NAMALWA (cell line): ENCODE measurements at places on chromosomes 5 and 9.

DNA sequence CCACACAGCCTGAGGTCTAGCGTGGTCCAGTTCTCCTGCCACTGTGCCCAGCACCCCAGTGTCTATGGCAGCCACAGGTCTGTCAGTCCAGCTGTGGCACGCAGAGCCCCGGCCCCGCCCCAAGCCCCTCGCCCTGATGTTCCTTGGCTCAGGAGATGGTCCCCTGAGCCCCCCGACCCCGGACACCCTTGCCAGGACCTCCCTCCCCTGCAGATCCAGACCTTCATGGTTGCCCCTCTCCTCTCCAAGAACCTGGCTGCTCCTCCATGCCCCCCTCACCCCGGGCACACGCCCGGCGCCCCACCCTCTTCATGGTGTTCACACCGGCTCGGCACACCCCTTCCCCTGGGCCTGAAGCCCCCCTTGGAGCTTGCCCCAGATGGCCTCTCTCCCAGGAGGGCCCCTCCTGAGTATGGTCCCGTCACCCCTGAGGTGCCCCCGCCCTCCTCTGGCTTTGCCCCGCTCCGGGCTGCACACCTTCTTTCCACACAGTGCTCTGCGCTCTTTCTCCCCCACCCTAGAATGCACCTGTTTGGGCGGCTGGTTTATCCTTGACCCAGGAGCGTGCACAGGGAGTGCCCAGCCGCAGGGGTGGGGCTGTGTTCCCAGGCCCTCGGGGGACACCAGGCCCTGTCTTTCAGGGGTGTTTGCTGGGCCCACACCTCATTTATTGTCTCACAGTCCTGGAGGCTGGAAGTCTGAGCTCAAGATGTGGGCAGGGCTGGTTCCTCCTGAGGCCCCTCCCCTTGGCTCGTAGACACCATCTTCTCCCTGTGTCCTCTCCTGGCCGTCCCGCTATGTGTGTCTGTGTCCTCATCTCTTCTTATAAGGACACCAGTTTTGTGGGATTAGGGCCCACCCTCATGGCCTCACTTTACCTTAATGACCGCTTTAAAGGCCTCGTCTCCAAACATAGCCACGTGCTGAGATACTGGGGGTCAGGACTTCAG lies 37.6 kb downstream of the KCNT1 start:
- DNase-seq = no peak

- DNase-seq = no peak
Measured at GRCh38 chr9:37604296-37604695, 11.9 kb upstream of the TOMM5 start.

DNA sequence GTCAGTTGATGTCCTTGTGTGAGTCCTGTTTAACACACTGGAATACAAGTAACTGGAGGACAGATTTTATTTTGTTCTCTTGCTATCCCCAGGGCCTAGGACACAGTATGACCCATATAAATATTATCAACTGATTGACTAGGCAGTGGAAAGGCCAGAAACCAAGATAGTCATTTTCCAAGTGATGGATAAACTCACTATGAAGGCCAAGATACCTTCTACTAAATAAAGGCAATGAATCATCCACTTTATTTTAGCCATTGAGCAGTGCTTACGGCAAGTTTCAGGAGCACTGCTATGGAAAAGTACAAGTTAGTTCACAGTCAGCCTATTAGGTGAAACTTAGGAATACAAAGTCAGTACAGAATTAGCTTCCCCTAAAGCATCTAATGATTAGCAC lies 153.2 kb downstream of the SEMA5A start:
- no peak for DNase-seq

- no peak for DNase-seq
Measured at GRCh38 chr9:77024776-77025545, 5.5 kb downstream of the FOXB2 start.

DNA sequence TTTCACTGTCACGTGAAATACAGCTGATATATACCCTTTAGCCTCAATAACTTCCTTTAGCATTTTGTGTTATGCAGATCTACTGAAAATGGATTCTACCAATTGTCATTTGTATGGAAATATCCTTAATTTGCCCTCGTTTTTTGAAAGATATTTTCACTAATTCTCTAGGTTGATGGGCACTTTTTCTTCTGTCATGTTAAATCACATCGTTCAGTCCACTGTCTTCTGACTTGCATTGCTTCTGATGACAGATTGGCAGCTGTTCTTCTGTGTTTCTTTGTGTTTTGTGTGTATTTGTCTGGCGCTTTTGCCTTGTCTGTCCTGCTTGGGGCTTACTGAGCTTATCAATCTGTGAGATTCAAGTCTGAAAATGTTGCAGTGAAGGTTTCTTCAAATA lies 9.7 kb upstream of the CLPTM1L start:
- no peak for DNase-seq

- no peak for DNase-seq
Measured at GRCh38 chr9:134885679-134886412, 5.2 kb downstream of the FCN2 start.

DNA sequence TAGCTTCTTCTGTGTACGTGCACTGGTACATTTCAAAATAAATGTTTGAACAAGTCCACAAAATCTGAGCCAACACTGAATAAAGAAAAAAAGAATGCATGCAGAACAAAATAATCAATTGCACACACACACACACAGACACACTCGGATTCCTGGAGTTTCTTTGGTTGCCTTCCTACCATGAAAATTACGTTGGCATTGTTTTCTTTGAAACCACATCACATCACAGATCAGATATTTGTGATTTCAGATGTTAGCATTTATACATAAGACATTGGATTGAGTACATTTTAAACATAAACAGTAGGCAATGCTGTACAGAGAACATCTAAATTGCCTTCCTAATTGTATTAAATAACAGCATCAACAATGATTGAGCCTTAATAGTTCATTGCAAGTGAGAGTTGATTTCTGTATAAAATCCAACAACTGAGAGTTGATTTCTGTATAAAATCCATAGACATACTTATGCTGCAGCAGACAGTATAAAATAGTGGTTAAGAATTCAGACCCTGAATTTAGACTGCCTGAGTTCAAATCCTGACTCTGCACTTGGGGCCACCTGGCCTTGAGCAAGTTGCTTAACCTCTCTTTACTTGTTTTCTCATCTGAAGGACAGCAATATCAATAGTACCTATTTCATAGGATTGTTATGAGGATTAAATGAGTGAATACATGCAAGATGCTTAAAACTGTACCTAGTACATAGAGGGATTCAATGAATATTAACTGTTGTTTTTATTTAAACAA lies 101.7 kb upstream of the IFNE start:
- DNase-seq = no peak

GRCh38 chr5:61435368-61435767 lies 103.3 kb downstream of the ZSWIM6 start:
- DNase-seq = no peak

DNA sequence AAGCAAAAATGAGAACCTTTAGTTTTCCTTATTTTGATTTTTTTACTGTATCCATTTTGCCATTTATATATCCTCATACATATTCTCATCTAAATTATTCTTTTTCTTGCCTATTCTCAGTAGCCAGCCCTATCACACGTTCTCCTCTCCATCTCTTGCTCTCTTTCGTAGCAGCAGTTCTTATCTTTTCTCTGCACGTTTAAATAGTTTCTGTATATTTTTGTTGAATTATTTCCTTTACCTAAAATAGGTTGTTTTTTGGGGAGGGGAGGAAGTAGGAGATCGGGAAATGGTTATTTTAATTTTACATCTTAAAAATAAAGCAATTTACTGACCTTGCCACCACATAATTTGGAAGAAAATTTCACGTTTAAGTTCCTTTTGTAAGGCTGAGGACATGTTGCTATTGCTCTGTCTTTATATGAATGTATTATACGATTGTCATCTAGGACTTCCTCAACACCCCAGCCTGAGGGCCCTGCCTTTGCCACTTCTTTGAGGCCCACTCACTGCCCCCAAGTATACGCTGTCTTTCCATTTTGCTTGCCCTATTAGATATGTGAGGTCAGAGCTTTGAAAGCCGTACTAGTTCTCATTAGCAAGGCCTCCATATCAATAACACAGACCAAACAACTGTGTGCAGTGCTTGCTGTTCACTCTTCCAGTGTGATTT lies 140.3 kb downstream of the GNAQ start:
- no peak for DNase-seq

GRCh38 chr5:61409568-61409967 lies 77.5 kb downstream of the ZSWIM6 start:
- DNase-seq = no peak

- peak; percentile 47 for DNase-seq
Measured at GRCh38 chr9:125142560-125143376, 560 bp downstream of the SCAI start.

DNA sequence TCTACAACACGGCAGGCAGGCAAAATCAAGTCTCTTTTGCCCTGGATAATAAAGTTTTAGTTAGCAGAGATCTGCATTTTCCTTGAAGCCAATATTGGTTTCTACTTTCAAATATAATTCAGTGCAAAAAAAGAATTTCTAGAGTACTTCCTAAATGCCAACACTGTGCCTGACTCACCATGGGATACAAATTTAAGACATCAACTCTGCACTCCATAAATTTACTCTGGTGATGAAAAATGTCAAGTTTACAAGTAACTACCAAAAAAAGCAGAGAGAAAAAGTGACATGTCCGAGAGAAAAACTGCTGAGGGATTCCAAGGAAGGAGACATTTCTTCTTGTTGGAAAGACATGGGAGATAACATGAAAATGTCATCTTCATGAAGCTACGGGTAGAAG lies 119.7 kb downstream of the RAPGEF6 start:
- DNase-seq = no peak

DNA sequence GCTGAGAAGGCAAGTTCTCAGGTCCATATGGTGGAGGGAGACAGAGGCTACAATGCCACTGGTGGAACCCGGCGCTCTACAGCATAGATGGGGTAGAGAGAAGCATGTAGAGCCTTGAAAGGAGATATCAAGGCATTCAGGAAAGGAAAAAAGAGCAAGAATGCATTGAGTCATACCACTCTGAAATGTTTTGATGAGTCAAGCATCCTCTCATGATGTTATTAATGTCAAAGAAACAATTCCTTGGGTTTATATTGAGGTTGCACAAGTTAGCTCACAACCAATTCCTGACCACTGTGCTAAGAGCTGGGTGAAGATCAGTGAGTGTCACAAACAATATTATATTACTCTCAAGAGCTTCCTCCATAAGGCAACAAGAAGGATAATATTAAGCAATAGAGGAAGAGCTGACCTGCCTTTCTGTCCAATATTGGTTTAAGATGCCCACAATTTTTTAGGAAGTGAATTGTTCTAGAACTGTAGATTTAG lies 178.0 kb downstream of the RFK start:
- no peak for DNase-seq

DNA sequence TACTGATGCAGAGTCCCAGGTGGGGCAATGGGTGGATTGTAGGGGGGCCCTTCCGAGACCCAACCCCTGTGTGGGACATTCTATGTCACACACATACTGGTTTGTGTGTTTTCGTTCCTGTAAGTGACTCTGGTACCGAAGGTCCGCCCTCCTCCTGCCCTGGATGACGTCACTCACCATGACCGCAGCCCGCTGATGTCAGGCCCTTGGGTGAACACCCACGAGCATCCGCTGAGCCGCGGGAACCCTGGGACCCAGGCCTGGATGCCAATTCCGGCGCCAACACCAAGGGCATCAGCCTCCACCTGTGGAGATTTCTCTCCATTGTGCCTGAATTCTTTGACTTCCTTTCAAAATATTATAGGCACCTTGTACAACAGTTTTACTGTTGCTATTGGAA lies 184.3 kb downstream of the MTRR start:
- DNase-seq = no peak

- DNase-seq = no peak
Measured at GRCh38 chr5:132635873-132636272, 22.1 kb upstream of the IL13 start.

DNA sequence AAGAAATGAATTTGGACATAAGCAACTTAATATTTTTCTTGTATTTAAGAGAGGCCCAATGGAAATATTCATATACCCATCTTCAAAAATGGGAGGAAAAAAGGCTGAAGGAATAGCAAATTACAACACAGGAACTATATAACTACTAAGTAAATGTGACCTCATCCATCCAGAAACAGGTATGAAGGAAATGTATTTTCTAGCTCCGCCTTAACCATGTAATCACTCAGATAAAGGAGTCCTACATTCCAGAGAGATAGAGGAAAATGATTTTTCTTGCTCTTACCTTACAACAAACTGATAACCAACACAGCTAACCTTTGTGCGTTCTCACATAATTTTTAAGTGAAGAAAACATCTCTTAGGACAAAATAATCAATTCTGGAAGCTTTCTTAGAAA lies 96.5 kb downstream of the NR6A1 start:
- no peak for DNase-seq

DNA sequence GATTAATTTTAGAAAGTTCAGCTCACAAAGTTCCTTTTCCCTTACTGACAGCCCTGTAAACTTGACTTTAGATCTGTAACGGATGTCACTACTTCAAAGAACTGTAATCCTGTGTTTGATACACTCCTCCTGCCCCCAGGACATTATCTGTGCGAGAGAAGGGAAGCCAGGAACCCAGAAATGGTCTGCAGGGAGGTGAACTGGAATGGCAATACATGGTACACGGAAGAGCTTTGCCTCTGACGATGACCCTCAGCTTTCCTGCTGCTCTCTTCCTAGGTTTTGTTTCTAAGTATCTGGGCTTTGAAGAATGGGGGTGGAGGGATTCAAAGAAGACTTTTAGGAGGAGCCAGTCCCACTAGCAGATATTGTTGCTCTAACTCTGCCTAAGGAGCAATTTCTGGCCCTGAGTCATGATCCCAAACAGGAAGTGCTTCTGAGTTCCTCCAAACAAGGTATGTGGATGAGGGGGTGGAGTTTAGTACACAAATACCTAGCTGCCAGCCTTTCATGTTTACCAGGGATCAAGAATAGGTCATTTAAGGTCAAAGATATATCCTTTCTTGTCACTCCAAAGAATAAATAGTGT lies 43.4 kb upstream of the TMC1 start:
- no peak for DNase-seq

- no peak for DNase-seq
Measured at GRCh38 chr5:24735284-24735683, 90.5 kb upstream of the CDH10 start.

DNA sequence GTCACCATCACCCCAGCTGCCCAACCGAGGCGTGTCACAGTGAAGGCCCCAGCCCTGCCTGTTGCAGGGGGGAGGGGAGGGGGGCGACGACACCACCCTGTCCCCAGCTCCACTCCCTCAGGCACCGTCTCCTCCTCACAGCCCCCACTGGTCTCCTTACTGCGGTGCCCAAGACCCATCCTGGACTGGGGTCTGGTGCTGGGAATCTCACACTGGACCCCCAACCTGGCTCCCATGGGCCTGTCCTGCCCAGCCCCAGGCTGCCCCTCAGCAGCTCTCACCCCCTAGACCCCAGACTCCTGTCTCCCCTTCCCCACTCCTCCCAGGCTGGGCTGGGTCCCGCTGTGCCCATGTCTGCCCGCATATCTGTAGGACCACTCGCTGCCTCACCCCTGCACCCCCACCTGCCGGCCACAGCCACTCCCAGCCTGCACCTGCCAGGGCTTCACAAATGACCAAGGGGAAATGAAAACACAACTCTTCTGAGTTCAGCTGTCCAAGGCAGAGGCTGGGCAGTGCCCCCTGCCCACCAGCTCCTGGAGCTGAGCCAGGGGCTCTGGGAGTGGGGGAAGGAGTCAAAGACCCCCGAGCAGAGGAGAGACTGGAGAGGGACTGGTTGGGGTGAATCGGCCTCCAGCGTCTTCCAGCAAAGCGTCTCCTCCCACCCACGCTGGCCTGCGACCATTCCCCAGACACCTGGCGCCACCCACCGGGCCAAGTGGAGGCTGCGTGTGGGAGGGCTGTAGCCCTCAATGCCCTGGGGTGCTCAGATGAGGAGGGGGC lies 32.6 kb upstream of the EGFL7 start:
- DNase-seq = peak; percentile 63

GRCh38 chr5:131628990-131629389 lies 6.0 kb downstream of the RAPGEF6 start:
- DNase-seq = no peak

GRCh38 chr5:155954701-155955445 lies 372.1 kb upstream of the SGCD start:
- DNase-seq = no peak
